Mesothelial cell of epicardium (in vitro differentiated cells): ENCODE measurements at places on chromosomes 5 and 9. TPM values are rescaled to one million over a fixed set of nuclear protein-coding genes. Genes with fewer than 3 reads are reported as not detected.
A peak's percentile ranks its signal among the peaks of the same experiment; 100 is the strongest.

GRCh38 chr5:38590838-38591522, 34.5 kb upstream of the LIFR start:
- no peaks in the 10 kb centered on the region for H3K27me3 ChIP-seq
- no peak for DNase-seq
- peaks cover 7% of the 10 kb centered on the region for H3K4me1 ChIP-seq
- H3K27ac ChIP-seq = no peak overlapping the region

- H3K4me1 ChIP-seq = no peaks in the 10 kb centered on the region
- no peaks in the 10 kb centered on the region for H3K36me3 ChIP-seq
- no peak for DNase-seq
- H3K27ac ChIP-seq = no peak overlapping the region
- no peak overlapping the region for H3K4me3 ChIP-seq
- no peaks in the 10 kb centered on the region for H3K27me3 ChIP-seq
Observed at GRCh38 chr5:68177676-68178075, 37.9 kb upstream of the PIK3R1 start.

GRCh38 chr9:1647776-1648175, 367.4 kb upstream of the SMARCA2 start:
- peaks cover 17% of the 10 kb centered on the region for H3K27me3 ChIP-seq
- DNase-seq = no peak
- H3K4me1 ChIP-seq = no peaks in the 10 kb centered on the region
- no peaks in the 10 kb centered on the region for H3K36me3 ChIP-seq
- H3K27ac ChIP-seq = no peak overlapping the region

- H3K27ac ChIP-seq = peak overlapping the region; percentile 43
- H3K27me3 ChIP-seq = no peaks in the 10 kb centered on the region
- no peak overlapping the region for H3K4me3 ChIP-seq
- H3K4me1 ChIP-seq = peaks cover 16% of the 10 kb centered on the region
- peaks cover 15% of the 10 kb centered on the region for H3K36me3 ChIP-seq
Observed at GRCh38 chr5:14752497-14753071, 88.1 kb downstream of the OTULIN start.

- no peak overlapping the region for H3K4me3 ChIP-seq
- H3K36me3 ChIP-seq = no peaks in the 10 kb centered on the region
- H3K27me3 ChIP-seq = peaks cover 13% of the 10 kb centered on the region
- H3K27ac ChIP-seq = peak overlapping the region; percentile 59
- H3K4me1 ChIP-seq = peaks cover 49% of the 10 kb centered on the region
Observed at GRCh38 chr9:86700629-86701028, 246.7 kb downstream of the GAS1 start.

NEURL1B gene
- 10.9 to 11.8 TPM (median 11.7 TPM) in 3 replicates for total RNA-seq

IGFBPL1 gene
- total RNA-seq = 0.27 to 0.34 TPM in 2 of 3 replicates, not detected in the other

DNA sequence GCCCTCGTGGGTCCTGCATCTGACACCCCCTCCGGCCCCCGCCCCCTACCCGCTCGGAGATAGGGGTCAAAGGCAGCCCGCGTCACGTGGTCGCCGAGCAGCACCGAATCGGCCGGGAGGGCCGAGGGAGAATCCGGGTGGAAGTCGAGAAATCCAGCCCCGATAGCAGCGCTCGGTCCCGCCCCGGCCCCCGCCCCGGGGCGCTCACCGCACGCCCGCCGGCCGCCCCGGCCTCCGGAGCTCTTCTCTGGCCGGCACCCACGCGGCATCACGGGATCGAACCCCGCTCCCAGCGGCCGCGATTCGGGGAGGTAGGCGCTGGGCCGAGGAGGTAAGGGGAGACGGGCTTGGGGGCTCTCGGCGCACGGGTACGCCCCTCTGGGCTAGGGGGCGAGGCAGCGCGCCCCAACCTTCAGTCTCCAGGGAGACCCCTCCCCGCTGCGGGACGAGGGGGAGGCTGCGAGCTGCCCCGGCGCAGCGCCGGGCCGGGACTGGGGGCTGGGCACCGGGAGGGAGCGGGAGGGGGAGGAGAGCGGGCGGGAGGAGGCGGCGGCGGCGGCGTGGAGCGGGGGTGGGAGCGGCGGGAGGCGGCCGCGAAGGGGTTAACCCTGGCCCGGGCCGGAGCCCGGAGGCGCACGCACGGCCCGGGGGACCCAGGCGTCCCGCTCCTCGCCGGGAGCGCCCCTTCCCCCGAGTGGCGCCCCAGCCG, 22.1 kb upstream of the NDST1 start:
- peak overlapping the region; percentile 71 for H3K4me3 ChIP-seq
- H3K27me3 ChIP-seq = no peaks in the 10 kb centered on the region
- H3K27ac ChIP-seq = peak overlapping the region; percentile 90
- H3K4me1 ChIP-seq = peaks cover 43% of the 10 kb centered on the region
- no peaks in the 10 kb centered on the region for H3K36me3 ChIP-seq
- DNase-seq = peak; percentile 68

- no peaks in the 10 kb centered on the region for H3K36me3 ChIP-seq
- peak overlapping the region; percentile 15 for H3K4me3 ChIP-seq
- no peaks in the 10 kb centered on the region for H3K27me3 ChIP-seq
- peak overlapping the region; percentile 82 for H3K27ac ChIP-seq
- H3K4me1 ChIP-seq = peaks cover 76% of the 10 kb centered on the region
- no peak for DNase-seq
Observed at GRCh38 chr5:139104577-139105276, 93.4 kb downstream of the SIL1 start.

DNA sequence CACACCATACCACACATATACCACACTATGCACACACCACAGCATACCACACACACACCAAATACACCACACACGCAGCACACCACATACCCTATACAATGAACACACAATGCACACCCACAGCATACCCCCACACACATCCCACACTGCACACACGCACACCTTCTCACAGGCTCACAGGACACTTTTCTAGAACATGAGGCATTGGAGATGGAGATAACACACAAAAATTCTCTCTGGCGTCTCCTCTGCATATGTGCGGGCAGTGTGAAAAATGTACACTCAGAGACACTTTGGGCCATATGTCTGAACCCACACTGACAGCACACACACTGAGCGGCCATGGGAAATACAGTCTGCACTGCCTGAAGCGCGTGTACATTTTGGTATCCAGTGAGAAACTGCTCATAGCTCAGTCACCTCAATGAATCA, 278.1 kb downstream of the GADD45G start:
- no peaks in the 10 kb centered on the region for H3K36me3 ChIP-seq
- peaks cover 14% of the 10 kb centered on the region for H3K4me1 ChIP-seq
- no peak overlapping the region for H3K4me3 ChIP-seq

KIAA0825 gene
- total RNA-seq = 5.3 to 5.6 TPM (median 5.4 TPM) in 3 replicates

DNA sequence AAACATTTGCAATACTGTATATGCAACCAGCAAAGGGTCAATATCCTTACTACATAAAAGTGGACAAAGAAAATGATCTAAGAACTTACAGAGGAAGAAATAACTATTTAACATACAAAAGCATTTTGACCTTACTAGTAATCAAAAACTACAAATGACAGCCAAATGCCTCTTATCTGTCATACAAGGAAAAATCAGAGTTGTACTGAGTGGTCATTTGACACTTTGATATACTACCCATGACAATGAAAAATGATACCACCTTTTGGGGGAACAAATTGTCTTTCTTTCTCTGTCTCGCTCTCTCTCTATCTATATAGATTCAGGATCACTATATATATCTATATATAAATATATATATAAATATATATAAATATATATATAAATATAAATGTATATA, 50.4 kb upstream of the ZSWIM6 start:
- no peak overlapping the region for H3K27ac ChIP-seq
- H3K4me1 ChIP-seq = peaks cover 24% of the 10 kb centered on the region
- no peaks in the 10 kb centered on the region for H3K27me3 ChIP-seq
- no peak for DNase-seq
- no peak overlapping the region for H3K4me3 ChIP-seq

- H3K27me3 ChIP-seq = no peaks in the 10 kb centered on the region
- peaks cover 6% of the 10 kb centered on the region for H3K36me3 ChIP-seq
- peaks cover 4% of the 10 kb centered on the region for H3K4me1 ChIP-seq
- DNase-seq = no peak
- no peak overlapping the region for H3K27ac ChIP-seq
Observed at GRCh38 chr5:57069115-57069835, 104.6 kb upstream of the GPBP1 start.
